C1 segment of cervical spinal cord (tissue), 14 donors: ENCODE measurements at places on chromosomes 7 and 10.
A peak's percentile ranks its signal among the peaks of the same experiment; 100 is the strongest.

- no peak for DNase-seq
These were observed 73.5 kb upstream of the DLX6 start for GRCh38 chr7:96931891-96932290.

GRCh38 chr10:7243873-7244272 is 167.0 kb downstream of the SFMBT2 start:
- no peak for DNase-seq

GRCh38 chr7:20519645-20520044 is 95.8 kb upstream of the ABCB5 start:
- no peak for DNase-seq

GRCh38 chr10:34168439-34168838 is 646.7 kb downstream of the PARD3 start:
- DNase-seq: no peak

GRCh38 chr10:43946445-43946844 is 297.8 kb upstream of the ZNF32 start:
- DNase-seq: no peak

- DNase-seq: no peak
These were observed 161.9 kb downstream of the PHF14 start for GRCh38 chr7:11135573-11135972.

DNA sequence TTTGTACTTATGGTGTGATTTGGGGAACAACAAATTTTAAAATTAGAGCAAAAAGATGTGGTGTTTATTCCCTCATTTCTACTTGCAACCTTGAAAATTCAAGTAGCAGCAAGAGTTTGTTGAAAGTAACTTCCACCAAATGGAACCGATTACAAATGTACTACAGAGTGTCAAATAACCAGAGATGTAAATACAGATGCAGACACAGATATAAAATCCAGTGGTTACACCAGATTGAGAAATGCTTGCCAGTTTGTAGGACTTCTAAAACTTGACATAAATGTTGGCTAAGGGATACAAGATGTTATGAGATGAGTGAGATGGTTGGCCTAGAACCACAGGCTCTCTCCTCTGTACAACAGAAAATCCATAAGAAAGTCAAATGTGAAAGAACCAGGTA is 162.1 kb downstream of the DIP2C start:
- no peak for DNase-seq

DNA sequence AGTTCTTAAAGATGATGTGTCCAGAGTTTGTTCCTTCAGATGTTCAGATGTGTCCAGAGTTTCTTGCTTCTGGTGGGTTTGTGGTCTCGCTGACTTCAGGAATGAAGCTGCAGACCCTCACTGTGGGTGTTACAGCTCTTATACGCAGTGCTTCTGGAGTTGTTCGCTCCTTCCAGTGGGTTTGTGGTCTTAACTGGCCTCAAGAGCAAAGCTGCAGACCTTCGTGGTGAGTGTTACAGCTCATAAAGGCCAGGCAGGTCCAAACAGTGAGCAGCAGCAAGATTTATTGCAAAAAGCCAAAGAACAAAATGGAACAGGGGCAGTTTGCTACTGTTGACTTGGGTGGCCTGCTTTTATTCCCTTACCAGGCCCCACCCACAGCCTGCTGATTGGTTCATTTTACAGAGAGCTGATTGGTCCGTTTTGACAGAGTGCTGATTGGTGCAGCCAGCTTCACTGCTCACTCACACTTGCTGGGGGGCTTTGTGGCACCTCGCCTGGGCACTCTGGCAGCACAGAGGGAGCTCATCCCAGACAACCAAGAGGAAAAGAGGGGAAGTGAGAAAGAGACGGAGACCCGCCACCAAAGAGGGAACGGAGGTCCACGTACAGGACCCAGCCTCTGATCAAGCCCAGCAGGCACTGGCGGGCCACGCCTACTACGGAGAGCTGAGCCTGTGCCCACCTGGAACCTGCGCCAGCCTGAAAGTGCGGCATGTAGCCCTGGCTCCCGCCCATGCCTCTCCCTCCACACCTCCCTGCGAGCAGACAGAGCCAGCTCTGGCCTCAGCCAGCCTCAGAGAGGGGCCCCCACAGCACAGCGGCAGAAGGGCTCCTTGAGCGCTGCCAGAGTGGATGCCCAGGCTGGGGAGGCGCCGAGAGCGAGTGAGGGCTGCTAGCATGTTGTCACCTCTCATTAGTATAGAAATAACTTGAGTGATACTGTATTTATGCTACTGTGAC is 55.8 kb upstream of the SEMA3C start:
- no peak for DNase-seq

- DNase-seq: no peak
These were observed 151.5 kb downstream of the GLI3 start for GRCh38 chr7:42085531-42085930.

GRCh38 chr7:107867858-107868466 is 23.0 kb upstream of the DLD start:
- DNase-seq: no peak

- no peak for DNase-seq
These were observed 123.6 kb upstream of the GDF10 start for GRCh38 chr10:47176206-47176902.

- DNase-seq: no peak
These were observed 164.7 kb downstream of the GNAT3 start for GRCh38 chr7:80347173-80347572.

- DNase-seq: no peak
These were observed at the start of gene IRF5 for GRCh38 chr7:128937647-128938543. Gene IRF5 (plus strand): TSS chr7:128937927. CDS start chr7:128942082, 4,155 bp downstream.

- no peak for DNase-seq
These were observed 13.0 kb upstream of the STK31 start for GRCh38 chr7:23696916-23697441.

DNA sequence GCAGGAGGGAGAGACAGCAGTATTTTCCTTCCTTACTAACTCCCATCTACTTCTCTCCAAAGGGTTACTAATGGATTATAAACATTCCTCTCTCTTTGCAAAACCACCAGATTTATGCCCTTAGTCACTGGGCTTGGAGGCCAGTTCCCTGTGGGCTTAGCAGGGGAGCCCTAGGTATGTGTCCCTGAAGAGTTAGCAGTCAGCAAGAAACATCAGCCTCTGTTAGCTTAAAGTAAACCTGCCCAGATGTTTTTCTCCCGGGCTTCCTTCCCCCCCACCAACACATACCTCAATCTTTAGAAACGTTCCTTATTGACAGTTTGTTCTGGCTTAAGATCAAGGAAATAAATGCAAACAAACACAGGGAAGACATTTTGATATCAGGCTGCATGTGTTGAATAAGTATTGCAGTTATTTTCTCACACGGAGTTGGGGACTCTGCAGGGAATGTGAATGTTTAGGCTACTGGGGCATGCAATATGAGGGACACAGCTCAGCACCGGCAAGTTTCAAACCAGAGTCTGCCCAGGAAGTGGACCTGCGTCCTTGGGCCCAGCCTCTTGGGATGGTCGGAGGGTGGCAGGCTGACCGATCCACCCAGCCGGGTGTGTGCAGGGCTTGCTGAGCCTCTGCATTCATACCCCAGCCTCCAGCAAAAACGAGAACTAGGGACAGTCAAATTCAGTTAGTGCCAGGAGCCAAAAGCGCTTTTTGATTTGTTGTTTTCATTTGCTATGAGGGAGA is 252.0 kb upstream of the GRB10 start:
- DNase-seq: peak; percentile 10

GRCh38 chr7:94697035-94697974 is 41.4 kb upstream of the SGCE start:
- DNase-seq: no peak

GRCh38 chr10:124379609-124380193 is 39.0 kb downstream of the OAT start:
- no peak for DNase-seq

DNA sequence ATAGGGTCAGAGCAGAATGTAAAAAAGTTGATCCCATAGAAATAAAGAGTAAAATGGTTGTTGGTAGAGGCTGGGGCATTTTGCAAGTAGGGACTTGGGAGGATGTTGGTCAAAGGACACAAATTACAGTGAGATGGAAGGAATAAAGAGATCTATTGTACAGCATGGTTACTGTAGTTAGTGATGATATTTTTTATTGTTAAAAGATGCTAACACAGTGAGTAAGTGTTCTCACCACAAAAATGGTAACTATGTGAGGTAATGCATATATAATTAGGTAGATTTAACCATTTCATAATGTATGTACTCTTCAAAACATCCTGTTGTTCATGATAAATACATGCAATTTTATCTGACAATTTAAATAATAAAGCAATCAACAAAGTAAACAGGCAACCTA is 280.7 kb upstream of the MAGI2 start:
- DNase-seq: no peak

GRCh38 chr10:118840071-118840775 is 85.5 kb upstream of the CACUL1 start:
- DNase-seq: no peak

- DNase-seq: no peak
These were observed 44.2 kb downstream of the MRPL32 start for GRCh38 chr7:42976371-42976770.
